ENCODE measurements at places on chromosomes 7 and 10.

DNA sequence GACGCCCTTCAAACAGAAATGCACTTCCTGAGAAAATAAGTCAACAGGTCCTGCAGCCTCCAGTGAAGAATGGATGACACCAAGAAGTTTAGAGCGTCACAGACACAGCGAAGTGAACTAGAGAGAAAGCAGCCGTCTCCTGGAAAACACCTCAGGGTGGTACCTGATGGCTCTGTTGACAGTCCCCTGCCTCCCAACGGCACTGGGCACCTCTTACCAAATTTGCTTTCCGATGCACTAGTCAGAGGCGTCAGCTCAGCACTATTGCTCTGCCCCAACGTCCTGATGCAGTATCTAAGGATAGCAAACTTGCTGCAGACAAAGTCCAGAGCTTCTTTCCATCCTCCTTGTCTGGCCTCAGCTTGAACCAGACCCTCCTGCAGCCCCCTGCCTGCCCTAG lies 38.3 kb downstream of the SFMBT2 start:
- no peak for DNase-seq

- DNase-seq = no peak
These were observed 2.4 kb upstream of the ITPRIP start for GRCh38 chr10:104340641-104341040.

- DNase-seq = no peak
These were observed 47.1 kb upstream of the ZNRF2 start for GRCh38 chr7:30237271-30237695.

DNA sequence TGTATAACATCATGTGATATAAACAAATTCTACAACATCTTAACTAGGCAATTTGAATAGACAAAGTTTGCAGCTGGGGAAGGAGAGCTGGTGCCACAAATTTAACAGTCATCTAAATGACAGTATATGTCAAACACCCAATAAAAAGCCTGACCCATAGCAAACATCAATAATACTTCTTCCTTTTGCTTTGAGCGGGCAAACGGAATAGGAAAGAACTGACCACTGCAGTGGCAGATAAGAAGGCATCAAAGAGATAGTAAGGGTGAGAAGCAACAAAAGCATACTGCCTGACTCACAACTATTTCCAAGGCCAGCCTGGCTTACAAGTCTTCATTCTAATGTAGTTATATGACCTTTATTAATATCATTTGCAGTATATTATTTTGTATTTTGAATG lies 99.9 kb downstream of the LRRN3 start:
- no peak for DNase-seq

- DNase-seq = no peak
These were observed 16.0 kb upstream of the DNTT start for GRCh38 chr10:96288151-96288621.
